ENCODE measurements at places on chromosomes 1 and 21. TPM values are rescaled to one million over a fixed set of nuclear protein-coding genes. Genes with fewer than 3 reads are reported as not detected.

DCDC2B gene
- not detected for total RNA-seq

OR2T2 gene
- total RNA-seq = not detected

RNU1-1 gene
- 3,042 TPM for total RNA-seq

DNA sequence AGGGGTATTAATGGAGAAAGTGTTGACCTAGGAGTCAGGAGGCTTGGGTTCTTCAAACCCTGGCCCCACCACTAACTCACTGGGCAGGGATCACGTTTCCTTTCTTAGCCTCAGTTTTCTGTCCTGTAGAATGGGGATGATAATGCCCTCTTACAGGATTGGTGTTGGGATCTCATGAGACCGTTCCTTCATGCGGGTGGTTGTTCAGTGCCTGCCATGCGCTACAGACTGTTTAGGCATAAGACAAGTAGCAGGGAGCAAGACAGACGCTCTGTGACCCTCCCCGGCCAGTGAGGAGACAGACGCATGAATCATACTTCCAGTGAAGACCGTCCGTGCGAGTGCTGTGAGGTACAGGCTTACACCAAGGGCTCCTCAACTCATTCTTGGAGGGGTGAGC lies 81.7 kb downstream of the MAN1C1 start:
- no peak for DNase-seq

GRCh38 chr1:244006381-244006901 lies 44.6 kb upstream of the ZBTB18 start:
- no peak for DNase-seq

DNA sequence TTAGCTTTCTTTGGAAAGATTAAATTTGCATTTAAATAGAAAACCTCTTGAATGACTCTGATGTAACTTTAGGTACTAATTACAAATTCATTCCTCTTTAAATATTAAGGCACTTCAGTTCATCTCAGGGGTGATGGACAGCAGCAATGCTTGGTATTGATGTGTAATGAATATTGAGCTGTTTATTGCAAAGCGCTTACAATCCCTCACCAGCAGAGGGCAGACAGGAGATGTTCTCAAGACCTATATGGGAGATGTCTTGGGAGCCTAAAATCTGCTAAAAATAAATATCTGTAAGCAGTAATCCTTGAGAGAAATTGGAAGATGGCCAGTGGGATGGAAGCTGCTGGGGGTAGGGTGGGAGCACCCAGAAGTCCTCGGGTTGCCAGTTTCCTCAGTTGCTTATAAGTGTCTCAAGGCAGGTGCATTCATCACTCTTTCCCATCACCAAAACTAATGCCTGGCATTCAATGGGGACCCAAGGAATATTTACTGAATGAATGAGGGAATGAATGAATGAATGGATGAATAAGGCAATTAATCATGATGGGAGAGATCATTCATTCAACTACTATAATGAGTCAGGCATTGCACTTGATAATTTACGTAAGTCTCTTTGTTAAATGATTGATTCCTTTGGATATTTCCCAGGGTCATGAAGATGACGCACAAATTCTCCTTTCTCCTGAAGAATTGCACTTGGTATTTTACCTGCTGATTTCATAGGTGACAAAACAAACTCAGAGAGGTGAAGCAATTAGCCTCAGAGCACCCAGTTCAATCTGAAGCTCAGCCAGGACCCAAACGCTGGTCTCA lies 2.3 kb downstream of the KLHDC8A start:
- DNase-seq = peak; percentile 75

GRCh38 chr1:41681331-41682098 lies 197.0 kb upstream of the EDN2 start:
- no peak for DNase-seq

All from neural crest cell (in vitro differentiated cells).